ENCODE measurements at places on chromosomes 12 and 14. TPM values are rescaled to one million over a fixed set of nuclear protein-coding genes. Genes with fewer than 3 reads are reported as not detected.

Gene CIDEB
- 2.9 TPM for total RNA-seq

Gene PYGL
- 85.3 TPM for total RNA-seq

Gene ZFP36L1
- 59.2 TPM for total RNA-seq

Gene IL23A
- not detected for total RNA-seq

Gene NFATC4
- 76.2 TPM for total RNA-seq

Gene PRMT5
- total RNA-seq, result 73.1 TPM

Data from uterine smooth muscle cell (primary cell).